ENCODE measurements at places on chromosomes 5 and 9.

GRCh38 chr9:97280755-97281330 is 26.6 kb upstream of the CCDC180 start:
- H3K4me1 ChIP-seq = no peaks in the 10 kb centered on the region
- H3K36me3 ChIP-seq = peaks cover 29% of the 10 kb centered on the region
- H3K4me3 ChIP-seq = no peak overlapping the region
- no peaks in the 10 kb centered on the region for H3K27me3 ChIP-seq
- no peak overlapping the region for H3K27ac ChIP-seq

- H3K27ac ChIP-seq = no peak overlapping the region
- H3K4me1 ChIP-seq = no peaks in the 10 kb centered on the region
- H3K36me3 ChIP-seq = no peaks in the 10 kb centered on the region
- H3K27me3 ChIP-seq = no peaks in the 10 kb centered on the region
Observed at GRCh38 chr5:168707716-168708695, 128.8 kb upstream of the PANK3 start.

DNA sequence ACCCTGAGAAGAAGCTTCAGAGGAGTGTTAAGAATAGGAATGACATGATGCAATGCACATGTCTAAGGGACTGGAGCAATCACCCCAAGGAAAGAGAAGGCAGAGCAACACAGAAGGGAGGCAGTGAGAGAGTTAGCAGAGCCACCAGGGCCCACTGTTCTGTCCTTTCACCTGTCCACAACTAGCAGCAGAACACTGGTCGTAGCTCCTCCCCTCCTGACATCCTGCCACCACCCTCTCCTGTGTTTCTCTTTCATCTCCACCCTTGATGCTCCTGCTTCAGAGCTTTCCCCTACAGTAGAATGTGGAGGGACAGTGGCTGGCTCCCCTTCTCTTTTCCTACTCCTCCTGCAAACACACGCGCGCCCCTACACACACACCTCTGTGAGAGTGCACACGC is 483.4 kb upstream of the KIF2A start:
- no peak for DNase-seq
- no peak overlapping the region for H3K27ac ChIP-seq
- no peak overlapping the region for H3K4me3 ChIP-seq
- H3K36me3 ChIP-seq = no peaks in the 10 kb centered on the region

GRCh38 chr5:56814361-56814962 is 887 bp upstream of the MAP3K1 start:
- peaks cover 23% of the 10 kb centered on the region for H3K36me3 ChIP-seq
- H3K4me1 ChIP-seq = peaks cover 18% of the 10 kb centered on the region
- DNase-seq = no peak

- peaks cover 66% of the 10 kb centered on the region for H3K36me3 ChIP-seq
- no peaks in the 10 kb centered on the region for H3K27me3 ChIP-seq
- DNase-seq = peak; percentile 41
- peak overlapping the region; percentile 90 for H3K27ac ChIP-seq
- H3K4me1 ChIP-seq = peaks cover 86% of the 10 kb centered on the region
- peak overlapping the region; percentile 84 for H3K4me3 ChIP-seq
Observed at GRCh38 chr5:151141535-151141934, 16.0 kb downstream of the ANXA6 start.

GRCh38 chr5:141475625-141476131 is at the start of gene PCDHGC3:
TSS of gene PCDHGC3 (plus strand) at chr5:141475966. CDS start at chr5:141476117, 151 bp downstream.
- H3K27ac ChIP-seq = no peak within 1 kb of the TSS
- H3K36me3 ChIP-seq = peaks cover 2% of the 10 kb centered on the region
- no peak for DNase-seq
- H3K4me3 ChIP-seq = peak within 1 kb of the TSS; percentile 78
- peaks cover 74% of the 10 kb centered on the region for H3K27me3 ChIP-seq

GRCh38 chr5:124584991-124585715 is 161.3 kb downstream of the ZNF608 start:
- no peak for DNase-seq
- no peaks in the 10 kb centered on the region for H3K4me1 ChIP-seq
- H3K27ac ChIP-seq = no peak overlapping the region
- no peaks in the 10 kb centered on the region for H3K27me3 ChIP-seq
- no peak overlapping the region for H3K4me3 ChIP-seq

GRCh38 chr9:86804011-86804410 is 143.3 kb downstream of the GAS1 start:
- no peak overlapping the region for H3K4me3 ChIP-seq
- H3K4me1 ChIP-seq = no peaks in the 10 kb centered on the region
- no peak for DNase-seq

- no peak overlapping the region for H3K4me3 ChIP-seq
- no peak overlapping the region for H3K27ac ChIP-seq
- H3K27me3 ChIP-seq = peaks cover 65% of the 10 kb centered on the region
- H3K4me1 ChIP-seq = no peaks in the 10 kb centered on the region
- DNase-seq = no peak
- H3K36me3 ChIP-seq = no peaks in the 10 kb centered on the region
Observed at GRCh38 chr9:121439711-121440664, 59.7 kb downstream of the GGTA1 start.

DNA sequence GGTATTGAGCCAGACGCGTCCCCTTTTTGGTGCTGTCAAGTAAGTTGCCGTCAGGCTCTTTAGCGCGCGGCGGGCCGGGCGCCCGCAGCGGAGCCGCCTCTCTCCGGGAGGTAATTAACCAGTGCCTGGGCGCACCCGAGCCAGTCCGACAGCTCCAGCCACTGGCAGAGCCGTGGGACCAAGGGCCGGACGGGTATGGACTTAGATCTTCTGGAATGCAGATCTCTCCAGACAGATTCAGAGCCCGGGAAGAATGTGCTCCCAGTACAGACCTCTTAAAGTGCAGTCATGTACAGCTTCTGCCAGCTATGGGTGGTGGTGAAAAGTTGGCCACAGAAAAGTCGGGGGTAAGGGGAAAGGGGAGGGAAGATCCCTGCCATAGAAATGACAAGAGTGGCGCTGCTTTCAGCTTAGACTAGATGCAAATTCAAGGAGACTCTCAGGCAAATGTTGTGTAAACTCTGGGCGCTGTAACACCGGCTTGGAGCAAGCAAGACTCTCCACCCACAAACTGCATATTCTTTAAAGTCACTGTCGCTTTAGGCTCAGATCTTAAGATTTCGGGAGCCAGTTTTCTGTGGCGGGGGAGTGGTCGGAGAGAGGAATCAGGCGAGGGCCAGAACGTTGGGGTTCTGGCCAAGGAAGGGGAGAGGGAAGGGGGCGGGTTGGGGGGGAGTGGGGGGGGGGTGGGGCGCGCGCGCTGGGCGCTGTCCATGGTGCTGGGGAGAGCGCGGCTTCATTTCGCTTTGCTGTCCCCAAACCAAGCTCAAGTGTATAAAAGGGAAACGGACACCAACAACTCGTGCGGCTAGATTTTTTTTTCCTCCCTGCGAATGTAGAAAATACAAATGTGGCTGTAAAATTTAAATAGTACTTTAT is 29.2 kb downstream of the NR2F1 start:
- peak overlapping the region; percentile 10 for H3K4me3 ChIP-seq
- H3K27me3 ChIP-seq = peaks cover 69% of the 10 kb centered on the region
- no peak overlapping the region for H3K27ac ChIP-seq
- H3K36me3 ChIP-seq = peaks cover 5% of the 10 kb centered on the region
- DNase-seq = no peak
- H3K4me1 ChIP-seq = no peaks in the 10 kb centered on the region

DNA sequence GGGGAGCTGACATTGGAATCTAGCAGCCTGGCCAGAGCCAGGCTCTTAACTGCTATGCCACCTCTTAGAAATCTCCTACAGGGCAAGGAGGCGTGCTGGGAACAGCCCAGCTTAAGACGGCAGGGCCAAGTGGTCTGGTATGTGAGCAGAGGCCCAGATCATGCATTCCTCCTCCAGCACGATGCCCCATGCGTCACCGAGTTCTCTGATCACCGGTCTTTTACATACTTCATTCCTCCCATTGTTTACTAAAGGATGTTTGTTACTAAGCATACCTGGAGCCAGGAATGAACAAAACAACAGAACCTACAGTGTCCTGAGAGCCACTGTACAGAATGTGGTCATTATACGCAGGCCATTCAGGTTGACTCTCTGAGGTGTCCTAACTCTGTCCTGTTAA is 73.8 kb downstream of the TRIO start:
- no peak for DNase-seq
- H3K4me3 ChIP-seq = no peak overlapping the region
- no peak overlapping the region for H3K27ac ChIP-seq

DNA sequence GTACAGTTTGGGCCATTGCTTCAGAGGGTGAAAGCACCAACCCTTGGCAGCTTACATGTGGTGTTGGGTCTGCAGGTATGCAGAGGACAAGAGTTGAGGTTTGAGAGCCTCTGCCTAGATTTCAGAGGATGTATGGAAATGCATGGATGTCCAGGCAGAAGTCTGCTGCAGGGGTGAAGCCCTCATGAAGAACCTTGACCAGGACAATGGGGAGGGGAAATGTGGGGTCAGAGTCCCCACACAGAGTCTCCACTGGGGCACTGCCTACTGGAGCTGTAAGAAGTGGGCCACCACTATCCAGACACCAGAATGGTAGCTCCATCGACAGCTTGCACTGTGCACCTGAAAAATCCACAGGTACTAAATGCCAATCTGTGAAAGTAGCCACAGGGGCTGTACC is 113.6 kb upstream of the SPATA31C2 start:
- peaks cover 24% of the 10 kb centered on the region for H3K27me3 ChIP-seq
- no peaks in the 10 kb centered on the region for H3K36me3 ChIP-seq
- H3K27ac ChIP-seq = no peak overlapping the region
- no peak for DNase-seq
- H3K4me3 ChIP-seq = no peak overlapping the region
- H3K4me1 ChIP-seq = no peaks in the 10 kb centered on the region

GRCh38 chr5:7518947-7519560 is 123.1 kb downstream of the ADCY2 start:
- H3K36me3 ChIP-seq = no peaks in the 10 kb centered on the region
- H3K4me3 ChIP-seq = no peak overlapping the region
- no peaks in the 10 kb centered on the region for H3K4me1 ChIP-seq
- no peak for DNase-seq
- H3K27ac ChIP-seq = no peak overlapping the region

DNA sequence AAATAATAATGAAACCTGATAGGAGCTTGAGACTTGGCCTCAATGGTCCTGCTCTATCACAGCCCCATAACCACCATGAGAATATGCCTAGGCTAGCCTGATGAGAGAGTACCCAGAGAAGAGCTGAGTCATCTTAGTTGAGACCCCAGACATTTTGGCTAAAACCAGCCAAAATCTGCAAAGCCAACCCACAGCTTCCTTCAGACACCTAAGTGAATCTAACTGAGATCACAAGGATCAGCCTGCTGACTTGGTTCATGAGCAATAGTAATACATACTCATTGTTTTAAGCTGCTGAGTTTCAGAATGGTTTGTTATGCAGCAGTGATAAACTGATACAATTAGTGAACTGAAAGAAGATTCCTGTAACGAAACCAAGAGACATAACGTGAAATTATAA is 473.7 kb upstream of the PTGER4 start:
- H3K27ac ChIP-seq = no peak overlapping the region
- no peak for DNase-seq
- no peaks in the 10 kb centered on the region for H3K4me1 ChIP-seq
- H3K4me3 ChIP-seq = no peak overlapping the region
- no peaks in the 10 kb centered on the region for H3K27me3 ChIP-seq
- H3K36me3 ChIP-seq = peaks cover 2% of the 10 kb centered on the region
